CD4-positive, alpha-beta T cell (primary cell): ENCODE measurements at places on chromosomes 2 and 18. TPM values are rescaled to one million over a fixed set of nuclear protein-coding genes. Genes with fewer than 3 reads are reported as not detected.

DNA sequence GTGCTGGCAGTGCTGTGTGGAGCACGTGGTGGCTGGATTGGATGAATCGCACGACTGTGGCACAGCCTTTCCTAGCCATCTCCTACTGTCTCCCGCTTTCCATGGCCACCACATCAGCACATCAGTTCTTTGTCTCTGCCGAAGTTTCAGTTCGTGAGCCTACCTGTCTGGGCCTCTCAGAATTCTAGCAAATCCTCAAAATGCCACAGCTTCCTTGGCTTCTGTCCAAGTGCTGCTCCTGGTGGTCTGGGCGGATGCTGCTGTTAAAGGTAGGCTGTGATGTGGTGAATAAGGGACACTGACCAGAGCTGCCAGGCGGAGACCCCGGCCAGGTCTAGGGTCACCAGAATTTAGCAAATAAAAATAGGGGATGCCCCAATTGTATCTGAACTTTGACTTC is 237.4 kb downstream of the LPIN1 start:
- DNase-seq, result no peak

The RAPGEF4 gene
- 0.69 TPM for total RNA-seq

- DNase-seq, result no peak
Measured at GRCh38 chr18:53605198-53605597, 619.3 kb downstream of the MBD2 start.

- no peak for DNase-seq
Measured at GRCh38 chr2:11932048-11932512, 185.6 kb downstream of the LPIN1 start.

DNA sequence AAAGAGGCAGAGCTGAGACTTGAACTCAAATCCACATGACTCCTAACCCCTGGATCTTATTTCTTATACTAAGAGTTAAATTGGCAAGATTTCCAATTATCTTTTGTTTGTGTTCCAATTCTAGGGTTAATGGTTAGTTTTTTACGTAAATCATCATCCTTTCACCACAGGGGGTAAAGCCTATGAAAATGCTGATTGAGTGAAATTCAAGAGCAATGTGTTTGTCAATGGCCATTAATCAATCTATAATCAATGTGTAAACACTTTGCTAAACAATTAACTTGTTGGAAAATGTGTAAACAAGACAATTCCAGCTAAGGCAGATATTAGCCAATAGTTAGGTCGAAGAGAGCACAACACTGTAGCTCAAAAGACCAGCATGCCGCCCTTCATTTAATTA is 376.5 kb upstream of the ACVR2A start:
- no peak for DNase-seq

DNA sequence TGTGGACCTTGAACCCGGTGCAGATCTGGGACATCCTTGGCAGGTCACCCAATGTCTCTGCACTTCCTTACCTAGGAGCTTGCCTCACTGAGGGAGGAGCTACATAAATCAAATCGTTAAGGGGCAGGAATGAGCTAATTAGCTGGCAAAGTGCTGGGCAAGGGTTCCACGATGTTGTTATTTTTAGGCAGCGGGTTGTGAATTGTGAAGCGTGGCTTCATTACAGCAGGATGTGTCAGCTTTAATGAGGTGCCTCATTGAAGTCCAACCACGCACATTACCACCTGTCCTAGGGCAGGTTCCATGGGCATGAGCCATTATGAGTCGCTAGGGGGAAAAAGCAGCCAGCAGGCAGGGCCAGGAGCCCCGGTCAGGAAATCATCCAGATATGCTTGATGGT is 127.0 kb upstream of the AGAP1 start:
- DNase-seq, result no peak
